ENCODE measurements at places on chromosomes 6 and 20. TPM values are rescaled to one million over a fixed set of nuclear protein-coding genes. Genes with fewer than 3 reads are reported as not detected.

- DNase-seq, result no peak
These were observed 10.7 kb downstream of the PSMG4 start for GRCh38 chr6:3269281-3269975.

- no peak for DNase-seq
These were observed 157.0 kb downstream of the ERMARD start for GRCh38 chr6:169908403-169908933.

GRCh38 chr6:146358431-146359046 lies 185.1 kb upstream of the RAB32 start:
- no peak for DNase-seq

DNA sequence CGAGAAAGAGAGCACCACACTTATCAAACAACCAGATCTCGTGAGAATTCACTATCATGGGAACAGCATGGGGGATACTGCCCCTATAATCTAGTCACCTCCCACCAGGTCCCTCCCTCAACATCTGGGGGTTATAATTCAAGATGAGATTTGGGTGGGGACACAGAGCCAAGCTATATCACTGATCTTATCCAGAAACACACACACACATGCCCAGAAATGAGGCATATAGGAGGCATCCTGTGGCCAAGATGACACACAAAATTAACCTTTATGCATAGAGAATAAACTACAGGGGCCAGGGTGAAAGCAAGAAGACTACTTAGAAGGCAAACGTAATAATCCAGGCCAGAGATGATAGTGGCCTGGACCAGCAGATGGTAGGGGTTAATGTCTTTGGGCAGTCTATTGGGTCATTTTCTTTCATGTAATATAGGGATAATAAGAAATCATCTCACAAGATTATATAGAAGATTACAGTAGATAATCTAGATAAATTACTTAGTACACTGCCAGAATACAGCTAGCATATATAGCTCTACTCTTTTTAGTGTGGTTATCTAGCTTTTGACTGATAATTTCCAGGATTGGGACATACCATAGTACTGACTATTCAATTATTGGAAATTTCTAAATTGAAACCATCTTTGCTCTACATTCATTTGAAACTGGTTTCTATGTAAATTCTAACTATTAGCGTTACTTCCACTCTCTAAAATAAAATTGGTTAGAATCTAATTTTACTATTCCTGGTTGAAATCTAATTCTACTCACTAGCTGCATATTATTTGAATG lies 20.0 kb downstream of the RNF144B start:
- no peak for DNase-seq

DNA sequence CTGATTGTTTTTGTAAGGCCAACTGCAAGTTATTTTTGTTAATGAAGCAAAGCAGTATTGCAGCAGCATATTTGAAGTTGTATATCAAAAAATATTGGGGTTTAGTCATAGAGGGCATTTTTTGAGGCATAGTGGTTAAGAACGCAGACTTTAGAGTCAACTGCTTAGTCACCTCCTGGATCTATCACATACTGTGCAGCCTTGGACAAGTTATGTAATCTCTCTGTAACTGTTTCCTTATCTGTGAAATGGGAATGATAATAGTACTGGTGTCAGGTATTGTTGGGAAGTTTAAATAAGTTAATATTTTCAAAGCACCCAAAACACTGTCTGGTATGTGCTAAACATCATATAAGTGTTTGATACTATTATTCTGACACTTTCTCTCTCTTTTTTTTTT lies 27.2 kb upstream of the EFHC1 start:
- no peak for DNase-seq

The OPRM1 gene
- not detected for total RNA-seq

The CST3 gene
- 29.5 TPM for total RNA-seq

The PROCR gene
- total RNA-seq, result 1.5 TPM

Data from T-helper 17 cell (primary cell).